Large intestine (tissue), 12 donors: ENCODE measurements at places on chromosomes 1 and 21. TPM values are rescaled to one million over a fixed set of nuclear protein-coding genes. Genes with fewer than 3 reads are reported as not detected.

DNA sequence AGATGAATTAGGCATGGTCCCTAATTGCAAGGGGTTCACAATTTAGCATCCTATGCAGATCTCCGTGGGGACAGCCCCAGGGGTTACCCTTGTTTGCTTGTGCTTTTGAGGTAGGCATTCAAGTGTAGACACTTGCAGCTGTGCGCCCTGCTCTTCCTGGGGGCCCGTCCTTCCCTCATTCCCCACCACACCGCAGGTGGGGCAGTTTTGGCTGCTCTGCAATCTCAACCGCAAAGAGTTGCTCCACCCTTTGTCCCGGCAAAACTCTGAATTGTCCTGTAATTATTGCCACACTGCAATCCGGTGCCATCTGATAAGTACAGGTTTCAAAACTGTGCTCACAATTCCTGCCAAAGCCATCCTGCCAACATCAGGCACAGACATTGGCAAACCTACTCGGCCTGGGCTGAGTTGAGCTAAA, 65.4 kb upstream of the LYST start:
- no peak for DNase-seq

DCST2 gene
- polyA plus RNA-seq: 4.1 TPM

DNA sequence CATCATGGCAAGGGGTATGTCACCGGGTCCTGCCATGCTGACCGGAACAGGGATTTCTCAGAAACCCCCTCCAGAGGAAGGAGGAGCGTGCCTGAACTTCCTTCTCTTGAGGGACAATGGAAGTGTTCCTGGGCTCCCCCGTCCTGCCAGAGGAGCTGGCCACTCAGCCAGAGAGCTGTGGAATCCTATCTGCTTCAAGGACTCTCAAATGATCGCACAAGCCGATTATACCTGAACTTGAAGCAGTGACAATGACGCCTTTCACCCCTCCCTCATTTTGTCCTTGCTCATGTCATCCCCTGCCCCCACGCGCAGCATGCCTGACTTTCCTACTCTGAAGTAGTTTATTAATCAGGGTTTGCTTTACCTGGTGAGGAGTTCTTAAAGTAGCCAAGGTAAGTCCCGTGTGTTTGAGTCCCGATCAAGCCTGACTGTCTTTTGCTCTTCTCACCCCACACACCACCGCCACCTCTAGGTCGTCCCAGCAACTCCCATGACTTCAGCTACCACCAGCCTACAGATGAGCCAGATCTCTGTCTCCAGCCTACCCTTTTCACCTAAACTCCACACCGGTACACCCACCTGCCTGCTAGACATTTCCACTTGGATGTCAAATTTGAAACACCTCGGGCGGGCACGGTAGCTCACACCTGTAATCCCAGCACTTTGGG, 25.0 kb upstream of the PRELP start:
- no peak for DNase-seq

- DNase-seq: no peak
Observed at GRCh38 chr1:13224480-13225060, 1.4 kb downstream of the PRAMEF18 start.

GRCh38 chr1:182235952-182236650, 155.5 kb downstream of the GLUL start:
- DNase-seq: peak; percentile 54

MANEAL gene
- 5.6 TPM for polyA plus RNA-seq

DNA sequence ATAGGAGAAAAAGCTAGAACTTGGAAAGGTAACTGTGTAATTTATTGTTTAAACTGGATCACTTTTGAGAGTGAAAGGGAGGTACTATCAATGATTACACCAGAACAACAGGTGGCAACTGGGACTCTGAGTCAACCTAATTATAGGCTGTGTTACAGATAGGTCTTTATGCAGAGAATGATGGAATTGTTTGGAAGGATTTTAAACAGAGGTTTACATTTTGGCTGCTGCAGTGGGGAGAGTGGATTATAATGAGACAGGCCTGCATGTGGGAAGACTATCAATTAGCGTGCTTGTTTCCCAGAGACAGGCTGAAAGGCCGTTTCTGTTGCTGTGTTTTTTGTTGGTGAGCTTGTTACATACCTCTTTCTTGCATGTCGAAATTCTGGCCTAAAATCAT, 432.9 kb downstream of the PLA2G4A start:
- no peak for DNase-seq

DNA sequence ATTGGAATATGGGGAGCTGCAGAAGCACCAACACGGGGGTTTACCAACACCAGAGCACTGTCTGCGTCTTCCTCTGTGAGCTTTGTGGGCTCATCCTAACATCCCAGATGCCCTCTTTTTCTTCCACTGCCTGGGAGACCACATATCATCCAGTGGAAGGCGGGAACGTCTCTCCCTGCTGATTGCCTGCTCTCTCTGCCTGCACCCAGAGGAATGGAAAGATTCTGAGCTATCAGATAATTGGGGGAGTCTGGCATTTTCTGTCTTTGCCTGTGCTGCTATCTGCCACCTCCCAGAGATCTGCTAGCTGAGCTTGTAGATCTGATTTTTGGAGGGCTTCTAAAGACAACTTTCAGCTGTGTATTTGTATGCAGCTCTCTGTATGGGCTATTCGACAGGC, 166.2 kb upstream of the PLXNA2 start:
- no peak for DNase-seq

DNA sequence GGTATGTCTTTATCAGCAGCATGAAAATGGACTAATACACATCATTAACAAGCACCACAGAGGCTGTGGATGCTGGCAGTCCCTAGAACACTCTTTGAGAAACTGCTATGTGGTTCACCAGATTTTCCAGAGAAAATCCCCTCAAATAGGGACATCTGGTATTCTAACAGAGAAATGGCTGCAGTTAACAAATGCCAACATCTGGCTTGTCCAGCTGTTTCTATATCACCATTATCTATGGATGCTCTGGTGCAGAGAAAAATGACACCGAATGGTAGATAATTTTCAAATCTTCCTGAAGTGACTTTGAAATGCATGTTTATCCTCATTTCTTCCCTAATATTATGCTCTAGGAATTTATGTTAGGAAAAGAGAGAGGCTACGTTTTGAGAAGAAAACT, 403.5 kb upstream of the PROX1 start:
- DNase-seq: no peak

- peak; percentile 17 for DNase-seq
Observed at GRCh38 chr1:50929376-50929958, 30.6 kb downstream of the FAF1 start.

- DNase-seq: no peak
Observed at GRCh38 chr1:143698016-143698415, 273.8 kb downstream of the FAM72C start.

GRCh38 chr21:45854690-45855247, 126.8 kb upstream of the COL6A1 start:
- no peak for DNase-seq

GRCh38 chr1:206706298-206706791, 21.6 kb downstream of the MAPKAPK2 start:
- no peak for DNase-seq

DNA sequence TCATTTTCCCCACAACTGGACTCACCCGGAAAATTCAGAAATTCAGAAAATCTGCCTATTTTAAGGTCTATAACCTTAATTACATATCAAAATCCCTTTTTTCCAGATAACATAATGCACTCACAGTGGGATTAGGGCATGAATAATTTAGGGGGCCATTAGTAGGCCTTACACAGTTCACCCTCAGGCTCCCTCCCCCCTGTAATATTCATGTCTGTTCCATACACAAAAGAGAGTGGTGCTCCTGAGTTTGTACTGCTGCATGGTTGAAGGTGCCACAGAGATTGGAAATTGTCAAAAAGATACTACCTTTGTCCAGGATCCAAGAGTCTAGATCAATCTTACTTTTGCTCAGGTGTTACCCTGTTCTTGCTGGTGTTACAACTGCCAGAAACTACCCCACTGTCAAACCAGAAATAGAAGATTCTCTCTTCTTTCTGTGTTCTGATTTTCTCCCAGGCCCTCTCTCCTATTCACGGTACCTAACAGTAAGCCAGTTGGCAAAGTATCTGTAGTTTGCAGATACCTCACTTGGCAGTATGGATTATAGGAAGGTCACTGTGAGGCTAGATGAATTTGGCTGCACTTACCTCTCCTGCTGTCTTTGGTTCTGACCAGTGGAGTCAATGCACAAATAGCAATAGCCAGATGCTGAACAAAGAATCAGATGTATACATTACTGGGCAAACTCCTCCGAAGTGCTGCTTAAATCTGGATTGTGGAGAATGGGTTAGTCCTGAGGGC, 53.2 kb downstream of the C1orf198 start:
- DNase-seq: no peak
